ENCODE measurements at places on chromosomes 12 and 14.
A peak's percentile ranks its signal among the peaks of the same experiment; 100 is the strongest.

GRCh38 chr14:60594062-60594461, 55.2 kb downstream of the SIX1 start:
- no peak for DNase-seq

- no peak for DNase-seq
Observed at GRCh38 chr14:101060171-101060601, 156.7 kb upstream of the RTL1 start.

GRCh38 chr14:63286071-63286470, 32.7 kb downstream of the GPHB5 start:
- no peak for DNase-seq

DNA sequence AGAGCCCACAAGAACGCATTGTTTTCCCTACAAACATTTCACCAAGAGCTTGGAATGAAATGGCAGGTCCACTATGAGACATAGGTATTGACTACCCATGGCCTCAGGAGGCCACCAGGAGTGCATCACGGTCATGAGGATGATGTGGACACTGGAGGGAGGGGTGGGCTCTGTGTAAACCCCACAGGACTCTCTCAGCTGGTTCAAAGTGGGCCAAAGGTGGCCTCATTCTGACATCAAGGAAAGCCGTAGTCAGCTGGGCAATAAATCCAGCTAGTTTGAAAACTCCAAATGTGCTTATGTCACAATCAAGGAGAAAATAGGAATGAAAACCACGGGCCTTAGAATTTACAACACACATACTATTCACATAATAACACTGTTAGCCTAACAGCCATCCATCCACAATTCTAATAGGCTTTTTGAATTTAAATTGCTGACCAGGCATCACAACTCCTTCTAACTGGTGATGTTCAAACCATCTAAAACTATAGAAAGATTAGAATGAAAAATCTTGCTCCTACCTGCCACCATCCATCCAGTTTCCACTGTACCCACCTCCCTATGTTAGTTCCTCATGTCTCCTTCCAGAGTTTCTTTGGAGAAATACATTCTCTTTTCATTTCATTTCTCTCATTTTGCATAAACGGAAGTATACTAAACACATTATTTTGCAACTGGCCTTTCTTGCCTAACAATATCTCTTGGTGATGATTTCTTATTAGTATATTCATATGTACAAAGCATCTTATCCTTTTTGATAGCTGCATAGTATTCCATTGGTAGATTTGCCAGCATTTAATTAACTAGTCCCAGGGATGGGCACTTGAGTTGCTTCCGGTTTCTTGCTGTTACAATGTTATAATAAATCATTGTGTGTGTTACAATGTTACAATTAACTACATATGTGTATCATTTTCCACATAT, 21.5 kb downstream of the CMKLR1 start:
- no peak for DNase-seq

- peak; percentile 36 for DNase-seq
Observed at GRCh38 chr12:96177013-96177412, 17.2 kb upstream of the ELK3 start.

DNA sequence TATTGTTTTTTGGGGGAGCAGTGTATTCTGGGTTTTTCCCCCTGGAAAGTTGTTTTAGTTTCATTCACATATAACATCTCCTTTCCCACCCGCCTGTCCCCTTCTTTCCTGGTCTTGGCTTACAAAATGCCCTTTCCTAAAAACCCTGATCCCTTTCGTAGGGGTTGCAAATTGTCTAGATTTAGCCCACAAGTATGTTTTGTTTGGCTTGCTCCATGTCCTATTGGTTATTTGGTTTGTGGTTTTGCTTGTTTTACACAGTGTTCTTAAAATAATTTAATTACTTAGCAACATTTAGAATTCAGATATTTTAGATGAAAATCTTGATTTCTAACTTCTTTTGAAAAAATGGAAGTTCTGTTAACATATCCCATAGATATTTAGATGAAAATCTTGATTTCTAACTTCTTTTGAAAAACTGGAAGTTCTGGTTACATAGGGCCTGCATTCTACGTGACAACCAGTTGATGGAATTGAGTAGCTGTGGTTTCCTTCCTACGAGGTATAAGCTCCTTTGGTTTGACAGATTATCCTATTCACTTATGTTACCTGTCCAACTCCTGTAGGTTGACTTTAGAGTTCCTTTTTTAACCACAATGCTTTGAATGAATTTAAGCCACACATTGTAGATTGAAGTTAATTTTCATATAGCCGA, 89.2 kb upstream of the TMEM263 start:
- no peak for DNase-seq

DNA sequence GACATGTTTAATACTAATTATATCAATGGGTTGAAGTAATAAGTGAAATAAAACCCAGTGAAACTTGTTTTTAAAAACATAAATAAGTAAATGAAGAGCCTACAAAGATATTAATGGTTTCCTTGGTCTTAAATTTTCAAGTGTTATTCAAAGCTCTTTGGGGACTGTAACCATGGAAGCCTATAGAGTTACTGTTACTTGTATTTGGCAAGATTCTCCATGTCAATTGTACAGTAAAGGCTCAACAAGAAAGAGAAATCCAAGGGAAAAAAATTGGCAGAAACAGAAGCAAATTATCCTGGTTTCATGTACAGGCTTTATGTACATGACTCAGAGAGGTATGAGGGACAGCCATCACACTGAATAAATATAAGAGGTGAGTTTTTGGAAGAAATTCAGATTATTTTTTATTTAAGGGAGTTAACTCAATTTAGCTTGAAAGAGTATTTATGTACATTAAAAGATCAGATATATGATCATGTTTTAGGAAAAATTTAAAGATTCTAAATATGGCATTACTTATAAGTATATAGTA, 151.1 kb upstream of the HMGA2 start:
- DNase-seq, result no peak

- no peak for DNase-seq
Observed at GRCh38 chr12:63862187-63862968, 17.9 kb downstream of the SRGAP1 start.

DNA sequence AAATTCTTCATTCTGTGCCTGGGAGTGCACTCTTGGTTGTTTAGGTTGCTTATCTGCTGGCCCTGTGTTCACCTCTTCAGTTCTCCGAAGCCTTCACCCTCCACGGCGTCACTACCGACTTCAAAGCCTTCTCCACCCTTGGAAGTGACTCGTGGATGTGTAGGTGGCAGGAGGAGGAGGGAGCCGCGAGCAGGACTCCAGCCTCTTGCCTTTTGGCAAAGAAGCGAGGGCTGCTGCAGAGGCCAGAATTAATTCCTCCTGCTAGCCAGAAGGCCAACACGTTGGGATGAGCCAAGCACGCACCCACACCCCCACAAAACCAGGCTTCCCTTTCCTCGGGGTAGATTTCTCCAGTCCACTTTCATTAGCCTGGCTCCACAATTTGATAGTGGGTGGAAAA, 86.5 kb downstream of the TBX5 start:
- no peak for DNase-seq

DNA sequence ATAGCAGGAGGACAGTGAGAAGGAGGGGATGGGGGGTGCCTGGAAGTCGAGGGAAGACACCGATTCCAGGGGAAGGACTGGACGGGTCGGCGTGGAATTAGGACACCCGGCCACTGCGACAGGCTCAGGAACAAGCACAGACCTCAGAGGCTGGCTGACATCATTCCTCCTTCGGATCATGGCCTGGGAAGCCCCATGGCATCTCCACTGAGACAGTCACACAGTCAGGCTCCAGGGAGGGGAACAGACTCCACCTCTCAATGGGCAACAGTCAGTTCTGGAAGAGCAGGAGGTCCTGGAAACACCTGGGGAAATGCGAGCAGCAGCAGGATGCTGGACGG, 67.9 kb upstream of the FBRSL1 start:
- no peak for DNase-seq

DNA sequence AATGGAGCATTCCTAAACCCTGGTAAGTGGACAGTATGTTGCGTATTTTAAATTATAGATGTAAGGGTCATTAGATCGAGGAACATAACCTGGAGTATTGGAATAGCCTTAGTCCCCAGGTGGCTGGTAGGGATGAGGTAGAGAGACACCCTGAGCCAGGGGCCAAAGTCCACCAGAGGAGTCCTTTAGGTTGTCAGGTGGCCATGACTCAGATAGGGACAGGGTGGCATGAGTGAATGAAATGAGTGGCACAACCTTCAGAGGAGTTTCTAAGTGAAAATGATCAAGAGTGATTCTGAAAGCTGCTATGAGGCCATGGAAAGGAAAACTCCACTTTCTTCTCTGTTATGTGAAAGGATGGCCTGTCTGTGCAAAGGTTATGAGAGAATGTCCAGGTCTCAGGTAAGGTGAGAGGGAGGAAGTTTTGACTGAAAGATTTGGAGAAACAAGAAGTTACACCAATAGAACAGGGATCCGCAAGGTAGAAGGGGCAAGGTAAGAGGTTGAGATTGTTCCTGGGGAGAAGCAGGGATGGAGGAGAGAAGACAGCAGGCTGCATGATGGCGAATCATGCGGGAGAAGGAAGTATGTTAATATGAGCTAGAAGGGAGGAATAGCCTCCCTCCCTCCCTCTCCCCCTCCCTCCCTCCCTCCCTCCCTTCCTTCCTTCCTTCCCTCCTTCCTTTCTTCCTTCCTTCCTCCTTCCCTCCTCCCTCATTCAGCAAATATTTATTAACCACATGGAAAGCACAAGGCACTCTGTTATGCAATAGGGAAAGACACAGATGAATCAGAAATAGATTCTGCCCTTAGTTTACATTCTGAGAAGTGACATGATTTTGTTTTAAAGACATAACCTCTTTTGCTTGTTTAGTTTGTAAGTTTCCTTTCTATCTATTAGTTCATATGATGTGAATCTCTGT, 14.0 kb upstream of the RIPK3 start:
- no peak for DNase-seq

- DNase-seq, result no peak
Observed at GRCh38 chr12:77968571-77968970, 137.9 kb downstream of the NAV3 start.

DNA sequence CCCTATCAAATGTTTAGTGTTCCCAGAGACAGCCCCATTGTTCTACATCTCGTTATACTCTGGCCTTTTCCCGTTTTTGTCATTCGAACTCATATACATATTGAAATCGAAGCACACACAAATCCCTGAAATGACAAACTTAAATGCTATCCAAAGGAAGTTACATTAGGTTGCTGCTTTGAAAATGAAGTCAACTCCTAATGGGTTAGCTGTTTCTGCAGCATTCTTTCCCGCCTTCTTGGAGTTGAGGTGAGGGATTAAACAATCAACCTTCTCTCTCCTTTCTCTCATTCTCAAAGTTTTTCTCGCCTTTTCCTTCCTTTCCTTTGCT, 642 bp upstream of the PHC1 start:
- no peak for DNase-seq

DNA sequence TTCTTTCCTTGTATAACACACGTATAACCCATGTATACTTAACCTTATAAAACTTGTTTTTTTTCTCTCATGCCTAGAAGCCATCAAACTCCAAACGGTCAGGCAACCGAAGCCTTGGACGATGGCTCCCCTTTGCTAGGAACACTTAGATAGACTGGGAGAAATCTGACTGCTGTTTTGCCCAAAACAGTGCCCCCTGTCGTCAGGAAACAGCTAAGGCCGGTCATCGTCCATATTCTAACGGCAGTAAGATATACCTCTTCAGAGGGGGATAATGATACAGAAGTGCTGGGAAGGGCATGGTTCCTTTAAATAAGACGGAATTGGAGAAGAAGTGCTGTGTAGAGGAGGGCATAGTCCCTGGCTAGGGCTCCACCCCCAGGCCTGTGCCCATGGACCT, 130.5 kb downstream of the SLC41A2 start:
- DNase-seq, result no peak

DNA sequence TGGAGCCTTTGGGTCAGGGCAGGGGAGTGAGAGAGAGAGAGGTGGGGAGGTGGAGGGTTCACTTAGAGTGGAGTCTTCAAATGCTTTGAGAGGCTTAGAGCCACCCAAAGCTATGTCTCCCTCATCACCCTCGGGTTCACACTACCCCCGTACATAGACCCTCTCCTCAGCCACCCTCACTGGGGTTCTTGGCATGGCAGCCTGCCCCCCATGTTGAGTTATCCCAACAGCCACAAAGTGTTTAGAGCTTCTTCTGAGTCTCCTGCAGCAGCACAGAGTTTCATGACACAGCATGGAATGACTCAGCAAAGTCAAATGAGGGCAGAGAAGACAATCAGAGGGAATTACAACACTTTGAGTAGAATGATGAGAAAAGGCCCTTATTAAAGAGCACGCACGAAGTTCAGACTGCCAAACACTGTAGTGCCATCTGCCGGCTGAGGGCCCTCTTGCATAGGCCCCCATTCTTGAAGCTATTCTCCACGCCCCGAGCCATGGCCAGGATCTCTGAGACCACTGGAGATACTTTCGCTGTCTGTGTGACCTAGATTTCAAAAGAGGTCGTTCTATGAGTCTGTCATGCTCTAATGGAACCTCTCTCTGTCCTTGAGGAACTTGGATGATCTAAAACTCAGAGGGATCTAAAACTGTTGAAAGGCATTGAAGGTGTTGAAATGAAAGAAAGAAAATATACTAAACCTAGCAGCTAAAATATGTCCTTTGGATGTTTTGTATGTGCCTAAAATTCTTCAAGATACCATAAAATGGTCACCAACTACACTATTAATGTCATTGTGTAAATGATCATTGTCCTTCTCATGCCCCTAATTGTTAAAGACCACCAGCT, 221.9 kb downstream of the PELI2 start:
- no peak for DNase-seq

DNA sequence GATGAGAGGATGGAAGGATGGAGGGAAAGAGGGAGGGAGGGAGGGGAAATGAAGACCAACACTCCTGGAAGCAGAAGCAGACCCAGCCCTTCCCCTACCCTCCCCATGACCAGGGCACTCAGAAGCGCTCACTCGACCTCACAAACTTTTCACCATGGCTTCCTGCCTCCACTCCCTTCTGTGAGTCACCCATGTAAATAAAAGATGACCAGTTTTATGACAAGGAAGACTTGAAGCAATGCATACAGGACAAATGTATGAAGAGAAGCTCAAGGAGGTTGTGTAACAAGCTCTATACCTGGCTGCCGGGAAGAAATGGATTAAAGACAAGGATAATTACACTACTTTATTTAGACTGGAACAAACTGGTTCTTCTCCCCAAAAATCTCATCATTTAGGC, 63.8 kb downstream of the CDC42BPB start:
- no peak for DNase-seq
